ENCODE measurements at places on chromosomes 3 and 15. TPM values are rescaled to one million over a fixed set of nuclear protein-coding genes. Genes with fewer than 3 reads are reported as not detected.
A peak's percentile ranks its signal among the peaks of the same experiment; 100 is the strongest.

The RAMAC gene
- total RNA-seq = 24.4 TPM

The NEK11 gene
- 3.1 TPM for total RNA-seq

The MESP2 gene
- total RNA-seq = not detected

The FSTL1 gene
- 1.1 TPM for total RNA-seq

The NRROS gene
- total RNA-seq = 17.0 TPM

The PLOD2 gene
- total RNA-seq = 0.14 TPM

DNA sequence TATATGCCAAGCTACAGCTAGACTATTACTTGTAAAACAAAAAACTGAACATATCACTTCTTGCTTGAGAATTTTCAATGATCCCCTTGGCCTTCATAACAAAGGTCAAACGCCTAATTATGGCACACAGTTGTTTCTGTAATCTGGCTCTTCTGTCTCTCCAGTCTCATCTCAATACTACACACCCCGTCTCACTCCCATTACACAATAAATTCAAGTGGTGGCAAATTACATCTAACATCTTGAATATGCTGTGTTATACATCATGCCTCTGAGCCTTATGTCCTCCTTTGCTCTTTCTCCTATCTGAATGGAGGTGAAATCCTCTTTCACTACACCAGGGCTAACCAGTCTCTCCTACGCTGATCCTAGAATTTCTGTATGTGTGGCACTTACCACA lies 140.4 kb downstream of the TBL1XR1 start:
- peaks cover 18% of the 10 kb centered on the region for H3K4me1 ChIP-seq
- H3K36me3 ChIP-seq = peaks cover 21% of the 10 kb centered on the region
- H3K27ac ChIP-seq = no peak overlapping the region
- no peak overlapping the region for H3K4me3 ChIP-seq
- no peaks in the 10 kb centered on the region for H3K27me3 ChIP-seq
- no peak for DNase-seq

GRCh38 chr15:74370471-74370870 lies 3.0 kb upstream of the CYP11A1 start:
- peaks cover 39% of the 10 kb centered on the region for H3K27me3 ChIP-seq
- DNase-seq = no peak
- peaks cover 10% of the 10 kb centered on the region for H3K4me1 ChIP-seq
- H3K4me3 ChIP-seq = no peak overlapping the region
- no peaks in the 10 kb centered on the region for H3K36me3 ChIP-seq
- H3K27ac ChIP-seq = no peak overlapping the region

DNA sequence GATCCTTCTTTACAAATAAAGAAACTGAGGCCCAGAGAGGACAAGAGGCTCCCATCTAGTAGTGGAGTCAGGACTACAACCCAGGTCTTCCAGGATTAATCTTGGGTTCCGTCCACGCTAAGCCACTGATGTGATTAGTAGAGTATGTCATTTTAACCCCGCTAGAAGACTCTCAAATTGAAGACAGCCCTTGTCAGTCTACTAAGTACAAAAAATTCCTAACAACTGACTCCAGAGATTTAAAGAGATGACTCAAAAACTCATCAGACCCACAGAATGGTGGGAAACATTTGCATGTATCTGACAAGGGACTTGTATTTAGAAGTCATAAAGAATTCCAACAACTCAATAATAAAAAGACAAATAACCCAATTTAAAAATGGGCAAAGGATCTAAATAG lies 145.3 kb downstream of the CNTN3 start:
- no peaks in the 10 kb centered on the region for H3K27me3 ChIP-seq
- H3K36me3 ChIP-seq = no peaks in the 10 kb centered on the region
- H3K4me1 ChIP-seq = no peaks in the 10 kb centered on the region
- H3K4me3 ChIP-seq = no peak overlapping the region

DNA sequence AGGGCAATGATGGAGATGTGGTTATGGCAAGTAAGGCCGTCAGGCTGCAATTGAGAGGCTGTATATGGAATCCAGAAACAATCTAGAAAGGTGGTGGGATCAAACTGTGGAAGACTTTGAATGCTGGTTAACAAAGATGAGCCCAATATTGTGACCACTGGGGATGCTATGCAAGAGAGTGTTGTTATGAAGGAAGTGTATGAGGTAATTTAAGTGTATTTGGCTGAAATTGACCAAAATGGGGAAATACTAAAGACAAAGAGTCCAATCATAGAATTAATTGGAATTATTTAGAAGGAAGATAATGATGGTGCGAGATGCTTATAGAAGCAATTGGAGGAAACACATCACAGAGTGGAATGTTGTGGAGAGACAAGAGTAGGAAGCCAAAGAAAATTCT lies 24.5 kb downstream of the BTLA start:
- H3K4me1 ChIP-seq = peaks cover 54% of the 10 kb centered on the region
- H3K4me3 ChIP-seq = peak overlapping the region; percentile 21

DNA sequence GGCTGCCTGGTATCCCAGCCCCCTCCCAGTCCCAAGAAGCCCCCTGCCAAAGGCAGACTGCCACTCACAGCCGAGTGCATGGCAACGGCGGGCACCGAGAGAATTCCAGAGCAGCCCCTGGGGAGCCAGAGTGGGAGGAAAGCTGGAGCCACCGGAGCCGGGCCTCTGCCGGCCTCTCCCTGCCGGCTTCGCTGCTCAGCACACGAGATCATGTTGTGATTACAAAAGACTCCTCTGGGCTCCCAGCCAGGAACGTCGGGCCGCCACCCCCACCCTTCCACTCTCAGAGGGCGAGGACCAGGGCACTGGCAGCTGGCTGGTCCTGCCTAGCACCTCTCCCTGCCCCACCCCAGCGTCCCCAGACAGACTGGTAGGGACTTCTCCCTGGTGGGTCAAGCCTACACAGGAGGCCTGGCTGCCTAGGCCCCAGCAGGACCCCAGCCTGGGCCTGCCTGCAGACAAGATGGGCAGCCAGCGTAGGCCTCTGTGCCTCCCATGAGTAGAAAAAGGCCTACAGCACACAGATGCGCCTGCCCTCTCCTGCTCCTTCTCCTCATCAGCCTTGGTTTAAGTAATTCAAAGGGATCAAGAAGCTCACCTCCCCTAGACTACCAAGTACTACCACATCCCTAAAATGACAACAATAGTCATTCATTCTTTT lies at the start of gene CCDC9B:
TSS of gene CCDC9B (minus strand) at position 200 of the 661 bp plus-strand sequence. CDS start at position 80, 120 bp downstream.
- H3K27ac ChIP-seq = no peak within 1 kb of the TSS
- no peak for DNase-seq
- peaks cover 5% of the 10 kb centered on the region for H3K4me1 ChIP-seq
- no peak within 1 kb of the TSS for H3K4me3 ChIP-seq

DNA sequence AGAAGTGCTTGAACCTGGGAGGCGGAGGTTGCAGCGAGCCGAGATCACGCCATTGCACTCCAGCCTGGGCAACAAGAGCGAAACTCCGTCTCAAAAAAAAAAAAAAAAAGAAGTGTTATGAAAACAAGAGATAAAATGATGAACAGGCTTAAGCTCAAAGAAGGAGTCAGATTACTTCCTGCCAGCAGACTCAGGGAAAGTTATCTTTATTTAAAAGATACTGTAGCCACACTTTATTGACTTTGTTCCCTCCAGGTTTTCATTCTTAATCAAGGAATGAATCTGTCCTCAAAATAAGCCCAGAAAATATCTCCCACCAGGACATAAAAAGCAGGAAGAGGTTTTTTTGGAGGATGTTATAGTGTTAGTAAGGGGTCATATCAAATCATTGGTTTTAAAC lies 176.5 kb upstream of the KCNMB2 start:
- no peak overlapping the region for H3K27ac ChIP-seq
- no peak overlapping the region for H3K4me3 ChIP-seq
- no peaks in the 10 kb centered on the region for H3K4me1 ChIP-seq
- no peak for DNase-seq

DNA sequence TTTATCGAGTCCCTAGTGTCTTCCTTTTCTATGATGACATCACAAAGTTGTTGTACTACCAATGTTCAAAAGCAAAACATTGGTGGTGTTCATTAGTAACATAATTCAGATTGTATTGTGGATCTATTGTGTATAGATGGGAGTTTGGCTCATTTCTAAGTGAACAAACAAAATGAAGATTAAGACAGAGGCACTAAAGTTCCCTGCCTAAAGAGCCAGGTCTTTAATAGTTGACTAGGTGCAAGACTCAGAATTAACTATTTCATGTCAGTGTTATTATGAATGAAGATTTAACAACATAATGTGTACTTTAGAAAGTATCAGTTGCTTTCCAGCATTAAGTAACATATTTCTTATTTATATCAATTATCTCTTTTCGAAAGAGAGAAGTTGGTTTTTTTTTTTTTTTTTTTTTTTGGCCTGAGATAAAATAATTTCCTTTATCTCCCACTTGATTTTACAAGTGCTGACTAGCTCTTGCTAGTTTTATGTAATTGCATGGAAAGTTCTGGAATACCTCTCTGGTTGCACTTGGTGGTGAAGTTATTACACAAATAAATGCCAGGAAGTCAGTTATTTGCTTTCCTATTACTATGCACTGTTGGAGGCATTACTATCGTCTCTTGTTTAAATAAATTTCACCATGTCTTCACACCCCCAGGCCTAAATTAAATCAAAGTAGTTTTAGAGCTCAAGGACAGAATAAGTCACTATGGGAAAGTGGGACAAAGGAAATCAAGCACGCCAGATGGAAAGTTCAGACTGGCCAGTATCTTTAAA lies 48.7 kb downstream of the NAALADL2 start:
- no peak for DNase-seq
- H3K27ac ChIP-seq = no peak overlapping the region
- H3K27me3 ChIP-seq = no peaks in the 10 kb centered on the region
- H3K36me3 ChIP-seq = no peaks in the 10 kb centered on the region

GRCh38 chr3:125587039-125587648 lies 8.2 kb downstream of the OSBPL11 start:
- peak overlapping the region; percentile 3 for H3K27ac ChIP-seq
- H3K4me3 ChIP-seq = no peak overlapping the region
- H3K4me1 ChIP-seq = peaks cover 11% of the 10 kb centered on the region
- H3K27me3 ChIP-seq = no peaks in the 10 kb centered on the region

DNA sequence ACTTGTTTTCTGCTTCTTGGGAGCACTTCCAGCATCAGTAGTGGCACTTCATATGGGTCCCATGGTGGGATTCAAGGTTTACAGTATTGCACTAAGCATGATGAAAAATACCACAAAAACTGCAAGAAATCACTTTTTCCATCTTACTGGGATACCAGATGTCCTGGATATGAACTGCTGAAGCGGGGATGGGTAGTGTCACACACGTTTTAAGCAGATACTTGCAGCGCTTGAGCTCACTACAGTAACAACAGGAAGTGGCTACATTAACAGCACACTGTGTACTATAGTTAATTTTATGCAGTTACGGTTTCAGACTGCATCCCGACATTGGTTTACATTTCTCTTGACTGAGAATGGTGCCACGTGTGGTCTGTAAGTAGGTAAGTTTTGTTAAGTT lies 3.5 kb upstream of the ISG20 start:
- H3K4me3 ChIP-seq = peak overlapping the region; percentile 98
- H3K27ac ChIP-seq = peak overlapping the region; percentile 100
- no peaks in the 10 kb centered on the region for H3K27me3 ChIP-seq
- no peak for DNase-seq
- peaks cover 36% of the 10 kb centered on the region for H3K36me3 ChIP-seq

DNA sequence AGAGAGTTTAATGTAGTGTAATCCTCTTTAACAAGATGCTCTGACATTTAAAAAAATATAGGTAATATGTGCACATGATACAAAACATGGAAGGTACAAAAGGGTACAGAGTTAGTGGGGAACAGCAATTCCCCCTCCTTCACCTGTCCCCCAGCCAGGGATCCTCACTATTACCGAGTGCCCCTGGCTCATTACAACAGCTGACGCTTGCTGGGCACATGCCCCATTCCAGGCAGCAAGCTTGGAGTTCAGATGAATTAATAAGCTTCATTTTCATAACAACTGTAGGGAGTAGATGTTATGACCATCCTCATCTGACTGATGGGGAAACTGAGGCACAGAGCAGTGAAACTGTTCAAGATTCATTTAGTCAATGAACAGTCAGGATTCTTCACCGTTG lies 41.2 kb downstream of the PCSK6 start:
- no peak overlapping the region for H3K27ac ChIP-seq
- DNase-seq = no peak
- H3K4me1 ChIP-seq = peaks cover 1% of the 10 kb centered on the region
- no peak overlapping the region for H3K4me3 ChIP-seq
- no peaks in the 10 kb centered on the region for H3K36me3 ChIP-seq
- H3K27me3 ChIP-seq = peaks cover 4% of the 10 kb centered on the region

DNA sequence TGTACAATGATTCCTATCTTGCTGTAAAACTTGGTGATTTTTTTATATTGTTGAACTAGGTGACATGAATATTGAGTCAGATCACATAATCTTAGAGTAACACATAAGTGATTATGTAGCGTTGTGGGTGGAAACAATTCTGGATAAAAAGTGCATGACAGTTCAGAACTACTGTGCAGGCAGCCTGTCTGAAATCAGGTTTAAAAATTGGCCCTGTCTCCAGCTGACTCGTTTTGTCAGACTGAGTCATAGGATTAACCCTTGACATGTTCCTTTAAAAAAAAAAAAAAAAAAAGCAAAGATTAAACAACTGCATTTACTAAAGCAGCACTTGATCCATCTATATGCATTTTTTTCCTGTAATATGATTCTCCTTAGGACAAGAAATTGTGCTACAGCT lies 160.0 kb upstream of the CGNL1 start:
- no peak overlapping the region for H3K4me3 ChIP-seq
- H3K27ac ChIP-seq = no peak overlapping the region
- DNase-seq = no peak
- no peaks in the 10 kb centered on the region for H3K27me3 ChIP-seq
- H3K4me1 ChIP-seq = peaks cover 6% of the 10 kb centered on the region

- no peak overlapping the region for H3K27ac ChIP-seq
- no peaks in the 10 kb centered on the region for H3K36me3 ChIP-seq
- peaks cover 4% of the 10 kb centered on the region for H3K4me1 ChIP-seq
- no peak for DNase-seq
- peaks cover 14% of the 10 kb centered on the region for H3K27me3 ChIP-seq
Observed at GRCh38 chr15:61831505-61831921, 228.7 kb downstream of the VPS13C start.

DNA sequence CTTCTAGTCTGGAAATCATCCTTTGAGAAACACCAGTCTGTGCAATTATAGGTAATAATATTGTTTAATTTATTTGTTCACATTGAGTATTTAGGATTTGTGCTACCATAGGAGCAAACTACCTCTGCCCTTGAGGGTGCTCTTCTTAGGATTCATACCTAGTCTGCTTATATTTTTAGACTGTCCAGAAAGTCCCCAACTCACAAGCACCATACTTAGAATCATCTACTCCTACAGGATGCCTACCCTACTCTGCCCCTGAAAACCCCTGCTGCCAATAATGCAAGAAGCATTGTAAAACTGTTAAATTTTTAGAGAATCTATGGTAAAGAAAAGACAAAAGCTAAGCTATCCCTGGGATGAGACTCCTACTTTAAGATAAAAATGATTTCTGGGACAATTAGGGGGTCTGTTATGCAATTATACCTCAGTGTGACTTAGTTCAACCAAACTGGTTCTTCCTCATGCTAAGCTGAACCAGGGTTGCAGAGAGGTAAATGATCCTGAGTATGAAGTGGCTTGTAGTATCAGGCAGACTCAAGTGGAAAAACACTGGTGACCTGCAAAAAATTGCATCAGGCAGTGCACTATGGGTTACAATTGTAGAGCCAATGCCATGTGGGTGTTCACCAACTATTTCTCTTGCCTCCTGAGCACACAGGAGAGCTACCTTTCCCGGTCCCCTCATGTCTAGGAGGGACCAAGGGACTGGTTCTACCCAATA lies 133.3 kb downstream of the TNIK start:
- H3K4me3 ChIP-seq = no peak overlapping the region
- DNase-seq = no peak
- H3K27me3 ChIP-seq = no peaks in the 10 kb centered on the region
- H3K27ac ChIP-seq = no peak overlapping the region
- peaks cover 10% of the 10 kb centered on the region for H3K4me1 ChIP-seq
